NCI-H510A treated with DMSO at 0.1 percent for 48 hours (cell line): ENCODE measurements at places on chromosomes 7 and 10.

DNA sequence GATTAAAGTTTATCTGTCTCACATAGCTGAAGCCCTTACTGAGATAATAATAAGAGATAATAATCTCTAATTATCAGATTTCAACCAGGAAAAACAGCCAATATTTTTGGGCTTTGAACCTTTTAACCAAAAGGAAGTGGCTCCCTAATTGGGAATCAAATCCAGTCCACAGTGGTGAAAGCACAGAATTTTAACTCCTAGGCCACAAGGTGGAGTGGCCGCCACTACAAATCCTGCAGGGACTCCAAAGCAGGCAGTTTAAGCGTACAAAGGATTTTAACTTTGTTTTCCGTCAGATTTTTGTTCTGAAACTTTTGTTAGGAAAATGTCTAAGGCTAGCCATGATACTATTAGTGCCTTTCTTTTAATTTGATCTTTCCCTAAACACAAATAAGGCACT lies 99.6 kb upstream of the CCNY start:
- DNase-seq, result no peak

- DNase-seq, result no peak
Measured at GRCh38 chr7:98329100-98329790, 47.8 kb downstream of the BRI3 start.

GRCh38 chr7:53603461-53603860 lies 568.0 kb downstream of the POM121L12 start:
- DNase-seq, result no peak

DNA sequence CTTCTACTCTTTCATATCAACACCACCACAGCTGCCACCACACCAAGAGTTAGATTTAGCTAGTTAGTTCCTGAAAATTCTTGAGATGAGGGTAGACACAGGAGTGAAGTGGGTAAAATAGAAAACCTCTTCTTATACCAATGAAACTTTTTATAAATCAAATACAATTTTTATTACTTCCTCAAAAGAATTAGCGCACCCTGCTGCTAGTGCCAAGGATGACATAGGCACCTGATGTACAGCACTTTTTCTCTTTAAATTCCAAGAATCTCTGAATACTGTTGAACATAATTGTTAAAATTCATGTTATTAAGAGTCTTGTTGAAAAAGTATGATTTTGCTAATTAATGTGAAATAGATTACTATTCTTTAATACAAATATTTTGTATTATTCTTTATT lies 11.4 kb downstream of the ZWINT start:
- no peak for DNase-seq

- no peak for DNase-seq
Measured at GRCh38 chr7:155870334-155871180, 58.3 kb upstream of the SHH start.

GRCh38 chr10:131872827-131873375 lies 27.9 kb upstream of the PPP2R2D start:
- DNase-seq, result peak; percentile 10

DNA sequence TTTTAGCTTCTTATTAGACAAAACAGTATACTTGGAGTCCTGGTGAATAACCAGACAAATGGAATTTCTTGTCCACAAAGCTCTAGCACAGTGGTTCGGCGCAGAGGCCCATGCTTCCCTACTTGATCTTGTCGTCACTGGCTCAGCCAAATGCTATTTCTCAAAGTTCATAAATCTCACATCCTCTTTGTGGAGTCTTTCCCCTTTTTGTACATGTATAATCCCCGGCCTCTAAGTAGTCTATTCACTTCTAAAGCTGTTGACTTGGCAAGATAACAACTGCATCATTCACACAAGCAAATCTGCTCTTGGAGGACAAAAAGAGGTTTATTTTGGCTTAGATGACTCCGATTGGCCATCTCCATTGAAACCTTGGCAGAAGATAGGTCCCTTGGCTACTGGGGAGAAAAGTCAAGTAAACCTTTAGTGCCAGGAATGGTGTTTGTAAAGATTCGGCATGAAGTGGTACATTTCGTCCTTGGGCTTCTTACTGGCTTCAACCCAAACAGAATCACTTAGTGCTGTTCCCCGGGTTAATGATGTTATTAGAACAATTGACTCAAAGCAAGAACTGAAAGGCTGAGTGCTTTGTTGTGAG lies 5.1 kb upstream of the AKR1E2 start:
- no peak for DNase-seq

- no peak for DNase-seq
Measured at GRCh38 chr10:47339759-47340607, 8.2 kb upstream of the RBP3 start.
